Stimulated activated CD8-positive, alpha-beta memory T cell treated with anti-CD3 and anti-CD28 coated beads, Interleukin-4, amount 100 ng/mL, for 1 hour (primary cell): ENCODE measurements at places on chromosomes 4 and X.

GRCh38 chr4:1910643-1911042 lies 39.5 kb downstream of the NSD2 start:
- no peak for DNase-seq

- DNase-seq = no peak
These were observed 73.1 kb upstream of the FMR1 start for GRCh38 chrX:147838465-147839131.

DNA sequence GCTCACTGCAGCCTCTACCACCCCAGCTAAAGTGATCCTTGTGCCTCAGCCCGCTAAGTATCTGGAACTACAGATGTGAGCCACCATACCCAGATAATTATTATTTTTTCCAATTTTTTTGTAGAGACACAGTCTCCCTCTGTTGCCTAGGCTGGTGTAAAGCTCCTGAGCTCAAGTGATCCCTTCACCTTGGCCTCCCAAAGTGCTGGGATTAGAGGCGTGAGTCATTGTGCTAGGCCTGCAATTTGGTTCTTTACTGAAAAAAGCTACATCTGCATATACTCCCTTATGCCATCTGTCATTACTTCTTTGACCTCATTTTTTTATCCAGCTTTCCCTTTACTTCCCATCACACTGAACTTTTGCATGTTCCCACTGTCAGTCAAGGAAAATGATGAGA lies 2012.4 kb upstream of the IGFBP7 start:
- no peak for DNase-seq

GRCh38 chrX:116236666-116237065 lies 66.1 kb downstream of the AGTR2 start:
- no peak for DNase-seq

DNA sequence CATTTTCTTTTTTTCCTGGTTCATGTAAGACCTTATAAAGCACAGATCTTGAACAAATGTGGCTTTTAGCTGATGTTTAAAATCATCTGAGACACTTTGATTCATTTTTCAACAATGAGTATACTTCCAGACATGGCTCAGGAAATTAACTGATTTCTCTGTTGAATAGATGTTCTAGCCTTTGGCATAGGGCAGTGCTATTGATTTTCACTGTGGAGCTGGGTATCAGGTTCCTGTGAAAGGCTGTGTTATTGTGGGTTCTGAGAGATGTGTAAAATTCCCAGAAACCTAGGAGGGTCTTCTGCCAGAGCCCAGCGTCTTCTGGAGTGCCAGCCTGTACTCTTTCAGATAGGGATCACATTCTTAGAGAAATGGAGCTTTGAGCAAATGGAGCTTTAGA lies 278.9 kb downstream of the EPHA5 start:
- no peak for DNase-seq

- no peak for DNase-seq
These were observed 162.7 kb upstream of the GALNTL6 start for GRCh38 chr4:171650543-171650942.

DNA sequence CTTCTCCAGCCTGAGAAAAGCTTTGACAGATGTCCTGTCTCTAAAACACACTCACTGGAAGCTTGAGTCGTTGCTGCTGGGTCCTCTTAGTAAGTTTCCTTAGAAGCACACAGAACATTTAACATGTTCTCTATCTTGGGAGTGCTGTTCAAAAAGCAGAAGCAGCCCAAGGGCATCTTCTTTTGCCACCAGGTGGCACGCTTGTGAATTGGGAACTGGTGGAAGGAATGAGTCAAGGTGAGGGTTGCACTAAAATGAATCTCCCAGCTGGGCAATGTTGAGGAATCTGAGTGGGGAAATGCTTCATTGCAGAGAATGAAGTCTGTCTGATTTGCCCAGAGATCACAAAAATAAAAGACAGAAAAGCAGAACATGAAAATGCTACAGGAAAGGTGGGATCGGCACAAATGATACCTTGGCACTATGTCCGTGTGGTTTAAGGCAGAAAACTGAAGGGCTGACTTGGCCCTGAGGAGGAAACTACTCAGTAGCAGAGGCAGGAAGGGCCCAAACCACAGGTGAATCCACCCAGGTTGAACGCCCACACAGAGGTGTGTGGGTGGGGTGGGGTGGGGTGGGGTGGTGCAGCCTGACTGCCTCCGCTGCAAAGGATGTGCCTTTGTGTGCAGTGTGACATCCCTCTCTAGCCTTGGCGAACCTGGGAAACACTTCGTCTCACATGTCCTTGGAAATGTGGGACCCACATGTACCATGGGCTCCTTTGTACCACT lies 26.0 kb downstream of the KIT start:
- no peak for DNase-seq
